ENCODE measurements at places on chromosomes 5 and 9.
A peak's percentile ranks its signal among the peaks of the same experiment; 100 is the strongest.

- peak; percentile 29 for DNase-seq
These were observed 747 bp downstream of the LRSAM1 start for GRCh38 chr9:127451858-127452656.

- no peak for DNase-seq
These were observed 431.1 kb downstream of the DTWD2 start for GRCh38 chr5:118557251-118557661.

GRCh38 chr9:135230386-135230765 is 142.9 kb downstream of the OLFM1 start:
- no peak for DNase-seq

GRCh38 chr9:89697553-89697952 is 92.7 kb downstream of the GADD45G start:
- no peak for DNase-seq

DNA sequence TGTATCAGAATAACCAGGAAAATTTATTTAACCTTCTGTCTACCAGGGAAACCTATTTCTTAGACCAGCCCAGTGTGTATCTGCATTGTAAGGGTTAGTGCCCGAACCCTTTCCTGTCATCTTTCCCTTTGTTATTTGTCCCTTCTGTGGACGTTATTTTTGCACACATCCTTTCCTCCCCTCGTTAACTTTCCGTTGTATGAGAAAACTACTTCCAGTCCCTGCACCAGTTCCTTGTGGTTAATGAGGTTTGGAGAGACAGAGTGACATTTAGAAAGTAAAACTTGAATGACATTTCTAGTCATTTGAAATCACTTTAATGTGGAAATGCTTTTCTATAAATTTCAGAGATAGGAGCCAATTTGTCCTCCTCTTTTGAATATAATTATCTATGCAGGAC is 4.3 kb upstream of the IFNB1 start:
- no peak for DNase-seq

GRCh38 chr5:178532666-178533065 is 57.5 kb downstream of the COL23A1 start:
- no peak for DNase-seq

GRCh38 chr5:177339107-177339638 is 12.3 kb downstream of the LMAN2 start:
- DNase-seq: no peak

All from lower leg skin (tissue), 4 donors.